Activated naive CD4-positive, alpha-beta T cell treated with anti-CD3 and anti-CD28 coated beads for 36 hours (primary cell): ENCODE measurements at places on chromosomes 13 and 19. TPM values are rescaled to one million over a fixed set of nuclear protein-coding genes. Genes with fewer than 3 reads are reported as not detected.

GRCh38 chr19:13398780-13399726 is 107.2 kb downstream of the CACNA1A start:
- H3K27me3 ChIP-seq, result peaks cover 30% of the 10 kb centered on the region
- H3K4me1 ChIP-seq, result no peaks in the 10 kb centered on the region
- DNase-seq, result no peak
- H3K4me3 ChIP-seq, result no peak overlapping the region
- no peak overlapping the region for H3K27ac ChIP-seq

The SERPINE3 gene
- total RNA-seq, result not detected

- no peak overlapping the region for H3K27ac ChIP-seq
- no peaks in the 10 kb centered on the region for H3K27me3 ChIP-seq
- H3K4me1 ChIP-seq, result no peaks in the 10 kb centered on the region
- no peaks in the 10 kb centered on the region for H3K36me3 ChIP-seq
- no peak overlapping the region for H3K4me3 ChIP-seq
Measured at GRCh38 chr13:50403311-50403710, 388.1 kb downstream of the KCNRG start.

The STOML3 gene
- not detected for total RNA-seq

GRCh38 chr13:86725105-86725504 is 925.9 kb upstream of the SLITRK6 start:
- no peaks in the 10 kb centered on the region for H3K4me1 ChIP-seq
- no peak overlapping the region for H3K27ac ChIP-seq
- no peak overlapping the region for H3K4me3 ChIP-seq
- H3K36me3 ChIP-seq, result no peaks in the 10 kb centered on the region

- H3K4me1 ChIP-seq, result peaks cover 25% of the 10 kb centered on the region
- no peak for DNase-seq
- H3K27ac ChIP-seq, result no peak overlapping the region
- H3K36me3 ChIP-seq, result peaks cover 6% of the 10 kb centered on the region
- H3K27me3 ChIP-seq, result no peaks in the 10 kb centered on the region
Measured at GRCh38 chr13:49110913-49111170, 109.3 kb upstream of the MLNR start.

The MED25 gene
- total RNA-seq, result 32.4 TPM

DNA sequence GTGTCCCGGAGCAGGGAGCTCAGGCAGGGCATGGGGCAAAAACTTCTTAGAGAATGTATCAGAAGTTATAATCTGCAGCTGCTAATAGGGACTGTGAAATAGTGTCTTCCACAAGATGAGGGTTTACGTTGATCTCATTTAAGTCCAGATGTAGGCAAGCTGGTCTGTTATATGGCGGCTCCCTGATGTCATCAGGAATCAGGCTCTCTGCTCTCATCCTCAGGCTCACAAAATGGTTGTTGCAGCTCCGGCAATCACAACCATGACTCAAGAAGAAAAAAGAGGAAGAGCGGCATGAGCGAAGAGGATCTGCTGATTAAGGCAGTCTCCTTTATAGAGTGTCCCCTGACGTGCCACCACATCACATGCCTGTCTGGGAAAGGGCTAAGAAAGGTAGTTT is 191.3 kb downstream of the KLF5 start:
- no peak for DNase-seq
- no peaks in the 10 kb centered on the region for H3K27me3 ChIP-seq
- H3K36me3 ChIP-seq, result no peaks in the 10 kb centered on the region
- H3K27ac ChIP-seq, result no peak overlapping the region

The TEX29 gene
- total RNA-seq, result 0.57 TPM

- no peaks in the 10 kb centered on the region for H3K27me3 ChIP-seq
- no peaks in the 10 kb centered on the region for H3K36me3 ChIP-seq
- no peak for DNase-seq
- H3K4me1 ChIP-seq, result no peaks in the 10 kb centered on the region
- no peak overlapping the region for H3K4me3 ChIP-seq
Measured at GRCh38 chr13:32923725-32924124, 92.5 kb upstream of the KL start.

GRCh38 chr19:40233811-40234389 is 7.4 kb upstream of the CCNP start:
- H3K27ac ChIP-seq, result no peak overlapping the region
- no peaks in the 10 kb centered on the region for H3K27me3 ChIP-seq
- no peak for DNase-seq
- peaks cover 5% of the 10 kb centered on the region for H3K36me3 ChIP-seq
- H3K4me1 ChIP-seq, result peaks cover 15% of the 10 kb centered on the region
- no peak overlapping the region for H3K4me3 ChIP-seq

GRCh38 chr13:47546391-47547225 is 454.5 kb downstream of the SUCLA2 start:
- H3K4me1 ChIP-seq, result no peaks in the 10 kb centered on the region
- no peaks in the 10 kb centered on the region for H3K36me3 ChIP-seq
- no peak overlapping the region for H3K27ac ChIP-seq
- no peaks in the 10 kb centered on the region for H3K27me3 ChIP-seq

DNA sequence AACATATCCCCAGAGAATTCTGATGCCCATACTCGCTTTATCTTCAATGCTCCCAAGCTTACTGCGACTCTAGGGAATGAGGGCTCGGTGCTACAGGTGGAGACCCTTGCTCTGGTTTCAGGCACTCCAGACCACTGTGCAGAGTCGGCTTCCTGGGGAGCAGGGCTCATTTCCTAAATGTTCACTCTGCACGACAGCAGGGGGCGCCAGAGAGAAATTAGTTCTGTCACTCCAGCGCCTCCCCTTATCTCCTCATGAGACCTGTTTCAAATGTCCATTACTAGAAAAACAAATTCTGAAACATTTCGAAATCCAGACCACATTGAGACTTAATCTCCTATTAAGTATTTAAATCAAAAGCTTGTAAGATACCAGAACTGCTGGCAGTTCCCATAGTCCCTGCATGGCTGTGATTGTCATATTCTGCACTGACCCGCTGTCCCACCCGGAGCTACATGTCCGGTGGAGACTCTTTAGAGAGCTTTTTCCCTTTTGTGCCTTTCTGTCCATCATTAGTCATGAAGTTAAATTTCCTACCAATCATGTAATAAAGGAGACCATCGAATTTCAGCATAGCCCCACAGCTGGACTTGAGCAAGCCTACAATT is 22.4 kb downstream of the EPSTI1 start:
- no peaks in the 10 kb centered on the region for H3K27me3 ChIP-seq
- peak; percentile 88 for DNase-seq
- peaks cover 4% of the 10 kb centered on the region for H3K36me3 ChIP-seq
